ENCODE measurements at places on chromosomes 3 and 15.

DNA sequence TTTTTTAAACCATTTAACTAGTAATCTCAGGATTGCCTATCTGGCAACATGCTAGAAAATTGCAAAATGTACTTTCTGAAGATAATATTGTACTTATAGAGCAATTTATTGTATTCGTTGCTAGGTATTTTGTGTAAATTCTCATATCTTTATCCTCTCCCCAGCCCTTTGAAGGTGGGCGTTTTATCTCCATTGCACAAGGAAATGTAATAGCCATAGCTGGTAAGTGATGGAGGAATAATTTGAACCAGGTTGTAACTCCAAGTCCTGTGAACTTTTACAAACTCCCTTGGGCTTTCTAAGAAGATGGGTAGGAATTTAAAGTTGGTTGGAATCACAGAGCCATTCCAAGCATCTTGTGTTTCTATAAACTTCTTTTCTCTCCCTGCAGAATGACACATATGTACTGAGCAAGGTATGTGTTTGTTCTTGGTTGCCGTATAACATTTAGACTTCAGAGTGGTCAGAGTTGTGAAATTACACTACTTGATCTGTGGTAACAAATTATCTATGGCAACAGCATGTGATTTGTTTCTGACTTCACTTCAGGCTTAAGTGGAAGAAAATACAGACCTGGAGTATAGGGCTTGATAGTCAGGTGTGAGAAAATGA lies 170.9 kb downstream of the AKAP13 start:
- ATAC-seq: peak; percentile 77

GRCh38 chr15:101447561-101448071 lies 41.9 kb downstream of the PCSK6 start:
- ATAC-seq: no peak

DNA sequence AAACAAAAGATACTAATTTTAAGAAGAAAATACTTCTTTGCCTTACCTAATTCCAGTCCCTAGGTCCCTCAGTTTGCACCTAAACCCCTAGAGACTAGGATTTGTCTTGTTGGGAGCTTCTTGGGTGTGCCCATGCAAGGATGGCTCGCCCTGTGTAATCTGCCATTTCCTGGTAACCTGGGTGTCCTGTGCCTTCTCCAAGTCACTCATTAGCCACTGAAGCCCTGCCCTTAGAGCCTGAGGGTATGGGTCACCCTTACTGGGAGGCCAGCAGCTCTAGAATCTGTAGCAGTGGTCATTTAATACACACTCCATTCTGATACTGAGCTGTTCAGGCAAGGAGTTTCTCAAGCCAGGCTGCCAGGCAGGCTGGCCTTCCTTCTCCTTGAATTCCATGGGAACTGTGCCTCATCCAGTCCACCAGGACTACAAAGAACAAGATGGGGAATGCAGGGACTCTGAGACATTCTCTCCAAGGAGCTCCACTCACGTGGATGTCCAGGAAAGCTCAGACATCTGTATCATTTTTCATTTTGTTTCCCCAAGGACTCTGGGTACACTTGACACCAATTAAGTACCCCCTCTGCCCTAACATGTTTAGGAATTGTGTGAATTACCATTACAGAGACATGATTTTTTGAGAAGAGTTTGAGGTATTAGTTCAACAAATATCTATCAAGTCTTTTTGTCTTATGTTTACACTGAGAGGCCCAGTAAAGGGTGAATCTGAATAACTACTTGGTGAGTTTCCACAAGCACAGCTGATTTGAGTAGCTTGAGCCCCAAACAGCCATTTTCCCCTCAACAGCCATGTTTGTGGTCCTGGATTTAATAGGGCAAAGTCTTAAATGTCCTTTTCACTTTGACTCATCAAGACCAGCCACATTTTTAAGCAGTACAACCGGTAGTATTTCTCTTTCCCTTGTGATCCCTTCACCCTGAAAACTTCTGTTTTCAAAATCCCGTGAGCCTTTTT lies 52.6 kb downstream of the ARNT2 start:
- no peak for ATAC-seq

- ATAC-seq: no peak
Measured at GRCh38 chr3:133595341-133595740, 21.9 kb downstream of the CDV3 start.

- peak; percentile 29 for ATAC-seq
Measured at GRCh38 chr3:124033360-124034015, 41.6 kb upstream of the ROPN1 start.

DNA sequence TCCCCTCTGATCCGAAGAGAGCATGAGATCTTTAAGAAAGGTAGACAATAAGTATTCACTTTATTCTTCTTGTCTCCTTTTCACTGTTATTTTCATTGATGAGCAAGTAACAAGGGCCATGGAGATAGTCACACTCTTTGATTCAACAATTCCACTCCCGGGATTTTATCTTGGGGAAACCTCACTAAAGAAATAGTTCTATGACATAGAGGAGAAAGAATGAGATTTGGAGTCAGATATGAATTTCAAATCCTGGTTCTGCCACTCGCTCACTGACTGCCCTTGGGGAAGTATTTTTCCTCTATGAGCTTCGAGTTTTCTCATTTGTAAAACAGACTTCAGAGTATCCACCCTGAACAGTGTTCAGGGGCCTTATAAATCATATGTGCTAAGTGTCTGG lies 514.6 kb downstream of the NLGN1 start:
- no peak for ATAC-seq

GRCh38 chr3:113873814-113874526 lies 35.4 kb downstream of the GRAMD1C start:
- no peak for ATAC-seq

- no peak for ATAC-seq
Measured at GRCh38 chr3:148880681-148881080, 15.6 kb downstream of the CPA3 start.

- no peak for ATAC-seq
Measured at GRCh38 chr15:82072926-82073537, 27.2 kb upstream of the MEX3B start.

DNA sequence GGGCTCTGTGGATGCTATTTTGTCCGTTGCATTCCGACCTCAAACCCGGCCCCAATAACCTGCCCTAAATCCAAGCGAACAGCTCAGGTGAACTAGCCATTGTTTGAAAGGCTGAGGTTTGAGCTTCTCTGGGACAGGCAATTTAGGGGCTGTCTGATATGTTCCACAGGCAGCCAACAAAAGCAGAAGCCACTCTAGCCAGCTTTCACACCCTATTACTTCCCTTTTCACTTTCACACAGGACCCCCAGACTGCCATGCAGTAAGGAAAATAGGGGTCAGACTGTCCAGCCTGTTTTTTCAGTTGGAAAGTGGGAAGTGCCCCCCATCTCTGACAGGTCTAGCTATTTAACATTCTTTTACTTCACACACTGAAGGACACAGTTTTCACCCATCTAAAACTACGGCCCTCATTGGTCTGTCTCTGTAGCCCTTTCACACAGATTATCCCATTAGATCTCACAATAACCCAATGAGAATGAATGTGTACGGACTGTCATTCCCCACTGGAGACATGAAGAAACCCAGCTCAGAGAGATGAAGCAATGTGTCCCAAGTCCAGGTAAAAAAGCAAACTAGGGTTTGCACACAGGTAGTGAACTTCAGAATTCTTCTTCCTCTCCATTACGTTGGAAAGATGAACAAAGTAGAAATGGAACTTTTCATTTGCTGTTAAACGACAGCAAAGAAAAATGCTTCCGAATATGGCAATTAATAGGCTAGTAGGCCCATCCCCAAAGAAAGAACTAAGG lies 1.9 kb downstream of the CCDC12 start:
- no peak for ATAC-seq

DNA sequence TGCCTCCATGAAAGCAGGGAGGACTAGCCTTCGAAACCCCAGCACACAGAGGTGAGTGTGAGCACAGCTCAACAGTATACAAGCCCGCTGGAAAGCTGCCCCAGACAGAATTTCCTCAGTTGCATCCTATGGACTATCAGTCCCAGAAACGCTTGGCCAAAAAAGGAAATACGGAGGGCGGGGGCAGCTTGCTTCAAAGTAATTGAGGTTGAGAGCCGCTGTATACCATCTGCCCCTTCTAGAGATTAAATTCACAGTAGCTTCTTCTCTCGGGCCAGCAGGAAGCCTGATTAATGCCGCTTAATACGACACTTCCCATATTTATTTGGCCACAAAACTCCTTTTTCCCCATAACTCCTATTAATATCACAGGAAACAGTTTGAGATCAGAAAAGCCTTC lies 88.7 kb downstream of the LIPC start:
- no peak for ATAC-seq

DNA sequence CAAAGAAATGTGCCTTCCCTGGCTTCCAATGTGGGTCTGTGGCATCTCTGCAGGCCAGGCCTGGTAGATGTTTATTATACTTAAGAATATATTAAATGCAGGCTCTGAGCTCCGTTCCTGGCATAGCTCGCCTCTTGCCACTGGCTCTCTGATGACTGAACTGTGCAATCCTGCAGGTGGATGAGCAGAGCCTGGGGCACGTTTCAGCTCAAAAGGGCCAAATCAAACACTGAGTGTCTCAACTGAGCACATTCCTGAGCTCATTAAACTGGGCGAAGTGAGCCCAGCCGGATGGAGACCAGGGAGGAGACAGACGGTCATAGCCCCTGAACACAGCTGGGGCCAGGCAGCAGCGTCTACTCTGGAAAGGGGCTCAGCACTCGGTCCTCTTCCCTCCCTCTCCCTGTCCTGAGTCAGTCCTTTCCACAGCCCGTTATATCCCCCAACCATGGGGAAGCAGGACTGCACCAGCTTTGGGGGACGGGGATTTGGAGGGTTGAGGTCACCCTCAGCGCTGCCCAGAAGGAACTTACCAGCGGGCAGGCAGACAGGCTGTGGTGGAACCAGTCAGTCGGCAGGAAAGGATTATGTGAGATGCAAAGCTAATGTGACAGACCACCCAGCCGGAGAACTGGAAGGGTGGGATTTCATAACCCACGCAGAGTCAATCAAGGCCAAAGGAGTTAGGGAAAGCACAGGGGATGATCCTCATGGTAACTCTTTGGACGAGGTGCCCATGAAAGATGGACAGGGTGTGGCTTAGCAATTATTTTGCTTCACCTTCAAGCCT lies 77.4 kb upstream of the ANKRD34C start:
- ATAC-seq: no peak

DNA sequence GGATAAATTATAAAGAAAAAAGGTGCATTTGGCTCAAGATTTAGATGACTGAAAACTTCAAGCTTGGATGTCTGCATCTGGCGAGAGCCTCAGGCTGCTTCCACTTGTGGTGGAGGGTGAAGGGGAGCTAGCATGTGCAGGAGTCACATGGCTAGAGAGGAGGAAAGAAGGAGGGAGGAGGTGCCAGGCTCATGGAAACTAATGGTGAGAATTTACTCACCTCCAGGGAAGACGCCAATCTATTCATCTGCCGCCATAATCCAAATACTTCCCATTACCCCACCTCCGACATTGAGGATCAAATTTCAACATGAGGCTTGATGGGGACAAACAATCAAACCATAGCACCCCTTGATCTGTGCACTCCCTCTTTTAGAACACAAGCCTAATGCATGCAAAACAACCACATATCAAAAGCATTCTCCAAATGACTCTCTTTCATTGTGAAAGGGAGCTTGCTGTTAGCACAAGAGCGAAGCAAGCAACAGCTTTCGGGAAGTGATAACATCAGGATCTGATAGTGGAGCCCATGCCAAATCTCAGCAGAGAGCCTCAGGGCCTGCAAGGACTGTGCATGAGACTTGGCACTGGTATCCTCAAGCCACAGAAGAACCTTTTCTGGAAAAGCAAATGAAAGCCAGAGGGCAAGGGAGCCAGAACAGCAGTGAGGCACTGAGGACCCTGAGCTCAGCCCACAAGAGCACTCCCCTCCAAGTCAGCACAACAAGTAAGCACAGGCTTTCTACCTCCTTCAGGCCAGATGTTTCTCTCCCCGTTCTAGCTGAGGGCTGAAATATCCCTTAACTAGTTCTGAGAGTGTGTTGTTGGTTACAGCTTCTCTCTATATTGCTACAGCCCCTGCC lies 50.2 kb upstream of the THBS1 start:
- peak; percentile 41 for ATAC-seq

DNA sequence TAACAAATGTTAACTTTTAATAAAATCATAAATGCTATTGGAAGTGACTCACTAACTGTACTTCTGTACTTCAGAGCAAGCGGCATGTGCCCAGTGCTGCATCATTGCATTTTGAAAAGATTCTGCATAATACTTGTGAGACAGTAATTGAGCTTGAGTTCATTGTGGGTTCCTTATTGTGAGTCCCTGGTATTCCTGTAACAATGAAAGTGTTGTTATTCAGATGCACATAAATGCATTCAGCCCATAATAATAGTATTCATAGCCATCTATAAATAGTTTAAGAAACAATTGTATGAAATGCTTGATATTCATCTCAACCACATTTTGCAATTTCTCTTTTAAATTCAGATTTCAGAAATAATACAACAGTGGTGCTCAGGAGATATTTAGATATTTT lies 976.4 kb downstream of the CADM2 start:
- ATAC-seq: no peak

DNA sequence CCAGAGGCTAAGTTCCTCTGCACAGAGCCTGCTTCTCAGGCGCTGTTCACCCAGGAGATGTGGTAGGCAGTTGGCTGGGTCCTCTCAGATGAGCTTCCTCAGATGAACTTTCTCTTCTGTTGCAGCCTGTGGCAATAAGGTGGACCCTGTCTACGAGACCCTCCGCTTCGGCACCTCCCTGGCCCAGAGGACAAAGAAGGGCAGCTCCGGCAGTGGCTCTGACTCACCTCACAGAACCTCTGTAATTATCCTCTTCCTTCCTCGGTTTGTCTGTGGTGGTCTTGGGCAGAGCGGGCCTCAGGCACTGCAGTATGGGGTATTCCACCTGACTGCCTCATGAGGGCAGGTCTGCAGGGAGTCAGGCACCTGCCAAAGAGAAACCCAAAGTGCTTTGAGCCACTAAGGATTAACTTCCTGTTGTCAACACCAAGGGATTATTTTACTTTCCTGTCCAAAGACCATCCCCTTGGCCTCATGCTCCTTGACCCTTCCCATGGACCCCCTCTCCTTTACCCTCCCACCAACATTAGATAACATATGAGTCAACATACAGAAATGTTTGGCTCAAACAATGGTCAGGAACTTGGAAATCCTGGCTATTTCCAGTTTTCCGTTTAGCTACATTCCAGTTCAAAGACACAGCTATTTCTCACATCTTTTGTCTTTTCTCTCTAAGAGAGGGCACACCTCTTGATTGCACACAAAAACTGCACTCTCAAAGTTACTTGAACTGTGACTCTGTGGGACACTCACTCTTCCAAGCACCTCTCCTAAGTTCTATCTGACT lies 105.9 kb downstream of the STAC start:
- no peak for ATAC-seq

DNA sequence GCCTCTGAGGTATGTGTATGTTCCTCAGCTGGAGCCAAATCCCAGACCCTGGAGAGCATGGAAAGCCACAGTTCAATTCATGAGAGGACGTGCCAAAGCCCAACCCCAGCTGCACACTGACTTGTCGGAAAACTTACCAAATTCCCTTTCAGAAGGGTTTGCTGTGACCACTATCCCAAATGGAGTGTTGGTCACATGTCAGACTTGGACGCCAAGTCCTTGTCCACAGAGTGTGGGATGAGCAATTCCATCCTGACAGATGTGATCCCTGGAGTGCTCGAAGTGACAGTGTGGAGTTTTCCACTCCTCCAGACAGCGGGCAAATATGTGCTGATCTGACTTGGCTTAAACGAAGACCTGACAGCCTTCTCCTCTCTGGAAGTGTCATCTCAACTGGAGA lies 71.2 kb downstream of the RORA start:
- ATAC-seq: peak; percentile 82

GRCh38 chr3:46395210-46395661 lies 11.6 kb downstream of the CCR5AS start:
- no peak for ATAC-seq

- no peak for ATAC-seq
Measured at GRCh38 chr3:42728056-42728455, 25.5 kb upstream of the HHATL start.
